ENCODE measurements at places on chromosomes 3 and 15. TPM values are rescaled to one million over a fixed set of nuclear protein-coding genes. Genes with fewer than 3 reads are reported as not detected.

The CLK3 gene
- 42.8 TPM for total RNA-seq

The MITF gene
- total RNA-seq: 16.7 TPM

The DLG1 gene
- total RNA-seq: 30.7 TPM

The KIF15 gene
- total RNA-seq: 1.3 TPM

The LDHAL6B gene
- total RNA-seq: not detected
